Activated naive CD4-positive, alpha-beta T cell treated with Interleukin-2 at 50 U/mL for 16 hours (primary cell): ENCODE measurements at places on chromosomes 7 and 10.

GRCh38 chr10:131219955-131220489, 91.5 kb downstream of the TCERG1L start:
- no peak for DNase-seq

DNA sequence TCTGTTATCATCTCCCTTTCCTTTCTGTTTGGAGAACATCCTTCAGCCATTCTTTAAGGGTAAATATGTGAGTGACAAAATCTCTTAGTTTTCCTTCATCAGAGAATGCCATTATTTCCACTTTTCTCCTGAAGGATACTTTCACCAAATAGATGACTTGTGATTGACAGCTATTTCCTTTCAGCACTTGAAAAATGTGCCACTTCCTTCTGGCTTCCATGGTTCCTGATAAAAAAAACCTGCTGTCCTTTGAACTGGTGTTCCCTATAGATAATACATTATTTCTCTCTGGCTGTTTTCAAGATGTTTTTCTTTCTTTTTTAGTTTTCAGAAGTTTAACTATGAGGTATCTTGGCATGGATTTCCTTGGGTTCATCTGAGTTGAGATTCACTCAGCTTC, 79.7 kb downstream of the TBXAS1 start:
- no peak for DNase-seq

- DNase-seq, result no peak
Observed at GRCh38 chr7:53214463-53214862, 179.0 kb downstream of the POM121L12 start.

GRCh38 chr7:79462390-79462789, 8.9 kb upstream of the MAGI2 start:
- DNase-seq, result no peak

DNA sequence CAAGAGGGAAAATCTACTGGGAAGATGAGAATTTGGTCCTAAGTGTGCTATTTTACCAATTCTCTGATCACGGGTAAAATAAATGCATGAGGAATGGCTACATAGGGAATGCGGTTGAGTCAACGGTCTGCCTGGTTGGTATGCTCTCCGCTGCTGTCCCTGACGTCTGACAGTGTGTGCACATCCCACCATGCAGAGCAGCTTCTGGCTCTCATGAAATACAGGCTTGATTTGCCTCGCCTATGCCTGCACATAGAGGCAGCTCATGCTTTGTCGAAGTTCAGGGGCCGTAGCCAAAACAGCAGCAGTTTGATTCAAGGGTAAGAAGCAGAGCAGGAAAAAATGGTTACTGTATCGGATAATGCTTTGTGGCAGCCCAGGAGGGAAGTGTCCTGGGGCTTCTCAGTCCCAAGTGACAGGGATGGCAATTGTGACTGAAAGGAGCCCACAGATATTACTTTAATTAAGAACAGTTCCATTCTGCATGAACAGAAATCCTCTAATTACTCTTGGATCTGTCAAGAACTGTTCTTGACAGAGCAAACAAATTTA, 268.4 kb upstream of the SLC26A5 start:
- no peak for DNase-seq

- DNase-seq, result no peak
Observed at GRCh38 chr7:108455551-108455997, 662 bp downstream of the NRCAM start.

DNA sequence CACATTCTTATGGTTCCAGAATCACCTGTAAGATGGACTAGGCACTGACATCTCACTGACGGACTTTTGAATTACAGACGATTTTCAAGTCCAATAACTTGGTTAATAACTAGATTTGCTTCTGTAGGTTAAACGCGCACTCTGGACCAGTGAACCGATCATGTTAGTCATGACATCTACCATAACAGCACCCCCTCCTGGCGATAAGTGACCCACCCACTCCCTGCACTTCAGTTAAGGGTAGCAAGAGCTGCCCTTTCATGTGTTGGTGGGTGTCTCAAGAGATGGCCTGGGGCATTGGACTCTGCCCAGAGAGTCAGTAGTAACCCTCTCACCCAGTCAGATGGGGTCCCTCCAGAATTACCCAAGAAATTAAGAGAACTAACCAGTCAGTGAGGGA, 12.9 kb downstream of the GRM8 start:
- no peak for DNase-seq

GRCh38 chr10:77118603-77119282, 518.9 kb downstream of the KCNMA1 start:
- DNase-seq, result no peak

DNA sequence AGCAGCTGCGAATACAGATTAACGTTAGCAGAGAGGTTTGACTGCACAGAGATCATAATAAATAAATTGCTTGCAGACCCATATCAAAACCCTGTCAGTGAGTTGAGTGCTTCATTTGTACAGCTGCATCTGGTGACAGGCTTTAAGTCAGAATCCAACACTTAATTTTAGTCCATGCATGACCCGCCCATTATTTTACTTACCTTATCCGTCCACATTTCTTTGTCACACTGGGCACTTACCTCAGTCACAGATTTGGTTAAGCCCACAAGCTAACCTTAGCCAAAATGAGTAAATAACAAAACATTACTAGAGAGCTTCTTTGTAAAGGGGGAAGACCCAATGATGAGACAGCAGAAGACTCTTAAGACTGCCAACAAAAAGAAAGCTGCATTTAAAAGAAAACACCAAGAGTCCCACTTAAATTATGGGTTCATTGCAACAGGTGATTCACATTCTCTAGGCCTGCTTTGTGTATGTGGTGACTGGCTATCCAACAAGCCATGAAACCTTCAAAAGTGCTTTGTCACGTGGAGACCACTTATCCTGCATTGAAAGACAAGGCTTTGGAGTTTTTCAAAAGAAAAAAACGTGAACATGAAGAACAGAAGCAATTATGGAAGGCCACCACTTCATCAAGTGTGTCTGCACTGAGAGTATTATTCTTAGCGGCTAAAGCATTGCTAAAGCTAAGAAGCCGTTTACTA, 32.2 kb downstream of the PHTF2 start:
- DNase-seq, result no peak

- no peak for DNase-seq
Observed at GRCh38 chr7:87404674-87405073, 59.2 kb downstream of the CROT start.

DNA sequence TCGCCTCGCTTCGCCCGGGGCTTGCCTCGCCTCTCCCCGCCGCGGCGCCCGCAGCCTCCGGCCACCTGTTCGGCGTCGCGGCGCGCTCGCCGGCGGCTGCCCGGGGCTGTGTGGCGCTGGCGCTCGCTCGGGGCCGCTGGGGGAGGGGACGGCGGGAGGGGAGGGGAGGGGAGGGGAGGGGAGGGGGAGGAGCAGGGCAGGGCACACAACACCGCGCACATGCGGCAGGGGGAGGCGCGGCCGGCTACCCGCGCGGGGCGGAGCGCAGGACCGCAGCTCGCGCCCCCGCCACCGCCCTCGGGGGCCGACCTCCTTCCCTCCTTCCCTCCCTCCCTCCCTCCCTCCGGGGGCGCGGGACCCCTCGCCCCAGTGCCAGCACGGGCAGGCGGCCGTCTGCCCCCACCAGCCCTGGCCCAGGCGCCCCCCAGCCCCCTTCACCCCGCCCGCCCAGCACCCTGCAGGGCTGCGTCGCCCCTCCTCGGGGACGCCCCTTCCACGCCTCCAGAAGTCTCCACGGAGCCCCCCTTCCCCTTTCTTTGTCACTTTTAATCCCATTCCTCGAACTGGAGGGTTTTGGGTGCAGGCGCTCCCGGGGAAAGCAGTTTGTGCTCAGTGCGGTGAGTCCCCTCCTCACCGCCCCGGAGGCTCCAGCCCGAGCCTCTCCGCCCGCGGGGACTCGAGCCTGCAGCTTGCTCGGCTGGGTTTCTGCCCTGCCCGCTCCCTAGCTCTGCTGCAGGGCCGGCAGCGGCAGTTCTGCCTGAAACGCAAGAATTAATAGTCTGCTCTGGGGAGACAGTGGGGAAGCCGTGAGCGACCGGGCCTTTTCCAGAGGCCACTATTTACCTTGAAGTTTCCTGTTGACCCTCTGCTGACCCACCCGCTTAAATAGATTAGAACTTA, at the start of gene PARD3:
Gene PARD3, minus strand, starts transcription at position 112 of the 900 bp plus-strand sequence. CDS start 301 bp downstream, outside the sequence.
- DNase-seq, result no peak

GRCh38 chr7:34453150-34453549, 204.9 kb upstream of the NPSR1 start:
- DNase-seq, result no peak

DNA sequence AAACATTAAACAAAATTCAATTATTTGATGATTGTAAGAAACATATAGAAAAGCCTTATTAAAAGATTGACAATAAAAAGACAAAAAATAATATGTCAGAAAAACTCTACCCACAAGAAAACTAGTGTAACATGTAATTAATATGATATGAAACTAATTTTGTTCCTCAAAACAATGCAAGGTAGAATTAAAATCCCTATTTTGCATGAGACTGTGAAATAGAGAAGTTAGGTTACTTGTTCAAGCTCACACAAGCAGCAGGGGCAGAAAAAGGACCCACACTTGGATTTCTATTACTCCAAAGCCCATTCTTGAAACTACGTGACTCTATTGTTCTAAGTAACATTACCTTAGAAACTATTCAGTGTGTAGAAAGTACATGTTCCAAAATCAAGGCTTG, 96.4 kb downstream of the KCNMA1 start:
- DNase-seq, result no peak

- DNase-seq, result no peak
Observed at GRCh38 chr10:78129211-78129610, 95.5 kb downstream of the RPS24 start.

DNA sequence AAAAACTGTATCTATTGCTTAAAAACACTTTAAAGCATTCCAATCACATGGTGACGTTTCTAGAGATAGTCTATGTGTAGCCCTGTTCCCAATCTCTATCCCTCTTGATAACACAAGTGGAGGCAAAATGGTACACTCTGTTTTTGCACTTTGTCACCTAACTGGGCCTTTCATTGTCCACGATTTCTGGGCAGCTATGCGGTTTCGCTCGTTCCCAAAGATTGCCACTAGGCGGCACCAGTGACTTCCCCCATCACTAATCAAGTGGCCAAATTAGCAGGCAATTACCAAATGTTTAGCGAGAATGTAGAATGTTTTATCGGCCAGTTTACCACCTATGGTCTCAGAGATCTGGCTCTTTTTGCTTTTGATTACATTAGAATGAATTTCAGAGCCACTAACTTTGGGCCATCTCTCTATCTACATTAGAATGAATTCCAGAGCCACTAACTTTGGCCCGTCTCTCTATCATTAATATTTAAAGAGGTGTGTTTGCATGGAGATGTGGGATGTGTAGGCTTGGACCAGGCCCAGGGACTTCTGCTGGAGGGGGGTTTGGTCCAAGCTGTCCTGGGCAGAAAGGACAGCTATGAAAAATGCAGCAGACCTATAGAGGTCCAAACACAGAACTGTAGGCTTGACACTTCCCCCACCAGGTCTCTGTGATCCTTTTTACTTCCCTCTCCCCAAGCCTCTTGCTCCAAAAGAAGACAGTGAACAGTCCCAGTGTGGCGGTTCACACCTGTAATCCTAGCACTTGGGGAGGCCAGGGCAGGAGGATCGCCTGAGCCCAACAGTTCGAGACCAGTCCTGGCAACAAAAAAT, 90.1 kb downstream of the EPC1 start:
- peak; percentile 74 for DNase-seq

DNA sequence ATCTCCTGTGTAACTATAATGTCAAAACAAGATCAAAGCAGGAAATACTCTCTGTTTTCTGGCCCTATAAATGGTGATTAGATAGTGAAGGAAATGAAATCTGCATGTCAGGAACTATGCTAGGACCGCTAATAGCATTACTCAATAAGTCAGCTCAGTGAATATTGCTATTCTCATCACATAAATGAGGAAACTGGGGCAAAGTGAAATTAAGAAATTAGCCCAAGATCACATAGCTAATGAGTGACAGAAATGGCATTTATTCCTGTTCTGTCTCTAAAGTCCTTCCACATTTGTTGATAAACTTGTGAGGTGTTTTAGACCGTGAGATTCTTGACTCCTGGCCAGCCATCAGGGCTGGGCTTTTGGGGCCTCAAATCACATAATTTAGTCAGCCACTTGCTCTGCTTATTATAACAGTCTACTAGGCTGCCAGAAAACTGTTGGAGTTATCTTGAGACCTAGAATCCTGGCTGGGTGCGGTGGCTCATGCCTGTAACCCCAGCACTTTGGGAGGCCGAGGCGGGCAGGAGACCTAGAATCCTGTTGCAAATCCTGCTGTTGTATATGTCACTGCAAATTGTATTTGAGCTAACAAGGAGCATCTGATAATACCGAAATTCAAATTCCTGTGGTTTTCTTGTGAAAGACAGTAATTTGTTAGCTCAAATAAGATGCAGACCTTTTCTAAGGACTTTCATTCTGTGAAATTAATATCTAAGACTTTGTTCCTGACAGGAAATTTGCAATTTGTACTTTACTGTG, 66.5 kb upstream of the SHTN1 start:
- DNase-seq, result no peak

- DNase-seq, result no peak
Observed at GRCh38 chr10:83952314-83952713, 187.0 kb upstream of the GHITM start.

DNA sequence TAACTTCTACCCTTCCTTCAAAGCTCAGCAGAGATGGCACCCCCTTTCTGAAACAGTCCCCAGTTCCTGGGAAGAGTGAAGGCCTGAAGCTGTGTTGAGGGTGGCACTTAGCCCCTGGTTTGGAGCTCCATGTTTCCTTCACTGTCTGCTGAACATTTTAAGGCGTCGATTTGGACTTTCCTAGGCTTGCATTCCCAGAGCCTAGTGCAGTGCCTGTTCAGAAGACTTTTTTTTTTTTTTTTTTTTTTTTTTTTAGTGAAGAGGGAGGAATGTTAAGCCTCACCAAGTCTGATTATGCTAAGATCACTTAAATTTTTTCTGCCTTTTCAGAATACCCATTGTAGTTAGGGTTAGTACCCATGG, 97.0 kb downstream of the PFKFB3 start:
- no peak for DNase-seq

DNA sequence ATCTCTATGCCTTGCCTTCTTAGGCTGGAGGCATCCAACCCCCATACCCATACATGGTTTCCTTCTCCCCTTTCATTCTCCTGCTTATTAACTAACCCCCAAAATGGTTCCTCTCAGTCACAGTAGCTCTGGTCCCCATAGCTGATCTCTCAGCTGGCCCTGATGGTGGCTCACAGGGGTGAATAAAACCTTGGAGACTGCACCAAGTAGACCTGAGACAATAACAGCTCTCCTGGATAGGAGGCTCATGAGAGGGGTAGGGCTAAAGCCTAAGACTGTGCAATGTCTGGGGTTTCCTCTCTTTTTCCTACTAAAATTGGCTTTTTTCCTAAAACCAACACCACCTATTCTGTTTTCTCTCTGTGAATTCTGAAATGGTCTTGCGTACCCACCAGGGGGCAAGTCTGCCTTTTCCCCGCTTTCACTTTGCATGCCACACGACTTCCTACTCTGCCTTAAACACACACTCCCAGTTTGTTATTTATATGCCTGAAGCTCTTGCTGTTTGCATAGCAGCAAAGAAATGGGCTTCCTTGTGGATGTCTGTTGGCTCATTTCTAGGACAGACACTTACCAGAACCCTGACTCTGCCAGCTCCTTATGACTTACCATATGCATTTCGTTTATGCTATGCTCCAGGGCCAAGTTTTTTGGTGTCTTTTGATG, 18.4 kb upstream of the PON1 start:
- DNase-seq, result no peak

DNA sequence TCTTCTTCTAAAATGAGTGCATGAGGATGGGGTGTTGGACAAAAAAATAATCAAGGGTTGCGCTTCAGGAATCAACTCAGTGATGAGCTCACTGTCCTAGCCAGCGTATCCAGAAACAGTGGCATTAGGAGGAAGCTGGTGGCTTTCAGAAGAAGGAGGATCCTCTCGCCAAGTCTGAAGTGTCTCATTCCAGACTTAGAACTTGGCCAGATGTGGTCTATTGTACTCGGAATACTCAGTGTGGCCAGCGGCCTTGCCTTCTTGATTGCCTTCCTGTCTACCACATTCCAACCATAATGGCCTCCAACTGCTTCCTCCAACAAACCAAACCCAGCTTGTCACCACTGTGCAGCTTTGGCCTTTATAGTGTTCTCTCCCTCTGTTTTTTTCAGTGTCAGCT, 732.4 kb downstream of the KCNMA1 start:
- no peak for DNase-seq
